ENCODE measurements at places on chromosomes 7 and 10.
A peak's percentile ranks its signal among the peaks of the same experiment; 100 is the strongest.

GRCh38 chr10:56349611-56350010 is 11.4 kb downstream of the ZWINT start:
- no peaks in the 10 kb centered on the region for H3K4me1 ChIP-seq
- no peaks in the 10 kb centered on the region for H3K27me3 ChIP-seq
- H3K27ac ChIP-seq, result no peak overlapping the region
- no peak for DNase-seq
- no peaks in the 10 kb centered on the region for H3K36me3 ChIP-seq

DNA sequence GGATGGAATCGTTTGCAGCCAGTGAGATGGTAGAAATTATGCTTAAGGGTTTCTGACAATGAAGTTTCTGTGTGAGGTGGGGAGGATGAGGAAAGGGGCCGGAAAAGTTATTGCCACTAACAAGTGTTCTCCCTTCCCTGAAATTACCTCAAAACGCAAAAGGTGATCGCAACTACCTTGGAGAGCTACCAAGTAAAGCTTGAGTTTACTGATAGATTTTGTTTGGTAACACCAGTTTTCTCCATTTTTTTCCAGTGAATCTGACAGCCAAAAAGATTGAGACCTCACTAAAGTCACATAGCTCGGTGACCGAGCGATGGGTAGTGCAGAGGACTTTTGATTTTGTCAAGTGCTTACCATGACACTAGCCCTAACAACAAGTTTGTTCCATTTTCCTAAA is 1.6 kb downstream of the SUV39H2 start:
- no peaks in the 10 kb centered on the region for H3K36me3 ChIP-seq
- DNase-seq, result no peak
- no peaks in the 10 kb centered on the region for H3K4me1 ChIP-seq
- peak overlapping the region; percentile 24 for H3K4me3 ChIP-seq

DNA sequence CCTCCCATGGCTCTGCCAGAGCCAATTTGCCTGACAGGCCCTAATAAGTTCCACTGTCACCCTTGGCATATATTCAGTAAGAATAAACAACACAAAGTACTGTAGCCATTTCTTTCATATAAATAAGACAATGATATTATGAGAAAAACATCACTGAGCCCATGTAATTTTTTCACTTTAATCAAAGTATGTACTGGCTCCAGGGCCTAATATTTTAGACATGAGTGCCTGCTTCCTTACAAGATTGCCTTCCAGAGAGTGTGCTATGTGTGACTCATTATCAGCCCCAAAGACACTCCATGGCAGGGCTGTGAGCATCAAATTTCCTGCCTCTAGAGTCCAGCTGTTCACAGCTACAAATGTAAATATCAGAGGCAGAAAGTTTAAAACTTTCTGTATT is 297.6 kb downstream of the LHFPL3 start:
- no peak for DNase-seq
- no peaks in the 10 kb centered on the region for H3K27me3 ChIP-seq
- H3K4me1 ChIP-seq, result no peaks in the 10 kb centered on the region
- H3K36me3 ChIP-seq, result no peaks in the 10 kb centered on the region

- no peak for DNase-seq
- no peak overlapping the region for H3K27ac ChIP-seq
- peaks cover 10% of the 10 kb centered on the region for H3K36me3 ChIP-seq
- H3K4me3 ChIP-seq, result no peak overlapping the region
- peaks cover 7% of the 10 kb centered on the region for H3K4me1 ChIP-seq
Observed at GRCh38 chr7:44216019-44216418, 15.2 kb downstream of the YKT6 start.

GRCh38 chr10:48523212-48523819 is 81.6 kb downstream of the ARHGAP22 start:
- H3K27me3 ChIP-seq, result no peaks in the 10 kb centered on the region
- H3K27ac ChIP-seq, result no peak overlapping the region
- peak overlapping the region; percentile 79 for H3K4me3 ChIP-seq

DNA sequence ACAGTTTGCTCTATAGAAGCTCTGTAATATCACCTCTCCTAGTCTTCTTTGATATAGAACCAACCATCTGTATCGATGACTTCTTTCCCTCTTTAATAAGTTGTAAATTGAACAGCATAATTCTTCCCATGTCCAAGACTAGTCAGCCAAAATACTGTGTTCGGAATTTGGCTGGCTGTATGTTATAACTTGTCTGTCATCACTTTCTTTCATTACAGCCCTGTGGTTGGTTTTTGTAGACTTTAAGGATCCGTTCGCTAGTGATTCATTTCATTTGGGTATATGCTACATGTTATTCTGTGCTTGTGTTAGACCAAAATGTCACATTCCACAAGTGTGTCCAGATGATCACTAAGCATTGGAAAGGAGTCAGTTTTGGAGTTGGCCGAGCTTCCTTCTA is 155.4 kb upstream of the ITGB1 start:
- no peaks in the 10 kb centered on the region for H3K27me3 ChIP-seq
- no peak overlapping the region for H3K27ac ChIP-seq
- no peak for DNase-seq
- H3K4me3 ChIP-seq, result no peak overlapping the region
- no peaks in the 10 kb centered on the region for H3K36me3 ChIP-seq
- no peaks in the 10 kb centered on the region for H3K4me1 ChIP-seq

GRCh38 chr7:139494835-139495579 is 11.5 kb upstream of the KLRG2 start:
- no peak for DNase-seq
- no peaks in the 10 kb centered on the region for H3K4me1 ChIP-seq
- H3K27ac ChIP-seq, result no peak overlapping the region
- H3K36me3 ChIP-seq, result no peaks in the 10 kb centered on the region

GRCh38 chr7:100726996-100727761 is 6.2 kb upstream of the ZAN start:
- H3K36me3 ChIP-seq, result no peaks in the 10 kb centered on the region
- H3K4me3 ChIP-seq, result no peak overlapping the region
- no peaks in the 10 kb centered on the region for H3K4me1 ChIP-seq
- no peak overlapping the region for H3K27ac ChIP-seq
- DNase-seq, result no peak

DNA sequence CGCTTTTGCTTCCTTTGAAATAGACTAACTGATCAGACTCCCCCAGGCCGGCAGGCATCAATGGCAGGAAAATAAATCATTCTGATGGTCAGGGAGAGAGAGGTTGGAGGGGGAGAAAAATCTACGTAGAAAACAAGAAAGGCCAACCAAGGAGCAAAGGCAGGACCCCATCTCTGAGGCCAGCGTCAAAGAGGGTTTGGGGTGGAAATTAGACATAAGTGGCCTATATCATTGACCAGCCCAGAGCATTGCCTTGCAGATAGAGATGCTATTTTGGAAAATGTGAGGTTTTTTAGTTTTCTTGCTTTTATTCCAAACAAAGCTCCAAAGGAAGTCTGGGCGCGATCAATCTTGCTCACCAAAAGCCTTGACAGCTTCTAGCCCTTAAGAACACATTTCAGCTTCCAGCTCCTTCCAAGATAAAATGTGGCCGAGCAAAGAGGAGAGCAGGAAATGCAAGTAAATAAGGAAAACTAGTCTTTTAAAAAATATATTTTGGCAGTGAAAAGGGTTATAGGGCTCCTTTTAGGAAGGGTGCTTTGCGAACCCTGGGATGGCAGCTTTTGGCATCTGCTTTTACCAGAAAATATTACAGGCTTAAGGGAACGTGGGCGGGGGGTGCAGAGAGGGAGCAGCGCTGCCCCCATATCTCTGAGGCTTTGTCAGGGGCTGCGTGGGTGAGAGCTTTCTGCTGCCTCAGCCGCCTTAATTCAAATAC is 2.0 kb upstream of the HOXA2 start:
- no peaks in the 10 kb centered on the region for H3K36me3 ChIP-seq
- DNase-seq, result no peak
- H3K4me1 ChIP-seq, result peaks cover 7% of the 10 kb centered on the region
- no peak overlapping the region for H3K4me3 ChIP-seq
- peaks cover 93% of the 10 kb centered on the region for H3K27me3 ChIP-seq

DNA sequence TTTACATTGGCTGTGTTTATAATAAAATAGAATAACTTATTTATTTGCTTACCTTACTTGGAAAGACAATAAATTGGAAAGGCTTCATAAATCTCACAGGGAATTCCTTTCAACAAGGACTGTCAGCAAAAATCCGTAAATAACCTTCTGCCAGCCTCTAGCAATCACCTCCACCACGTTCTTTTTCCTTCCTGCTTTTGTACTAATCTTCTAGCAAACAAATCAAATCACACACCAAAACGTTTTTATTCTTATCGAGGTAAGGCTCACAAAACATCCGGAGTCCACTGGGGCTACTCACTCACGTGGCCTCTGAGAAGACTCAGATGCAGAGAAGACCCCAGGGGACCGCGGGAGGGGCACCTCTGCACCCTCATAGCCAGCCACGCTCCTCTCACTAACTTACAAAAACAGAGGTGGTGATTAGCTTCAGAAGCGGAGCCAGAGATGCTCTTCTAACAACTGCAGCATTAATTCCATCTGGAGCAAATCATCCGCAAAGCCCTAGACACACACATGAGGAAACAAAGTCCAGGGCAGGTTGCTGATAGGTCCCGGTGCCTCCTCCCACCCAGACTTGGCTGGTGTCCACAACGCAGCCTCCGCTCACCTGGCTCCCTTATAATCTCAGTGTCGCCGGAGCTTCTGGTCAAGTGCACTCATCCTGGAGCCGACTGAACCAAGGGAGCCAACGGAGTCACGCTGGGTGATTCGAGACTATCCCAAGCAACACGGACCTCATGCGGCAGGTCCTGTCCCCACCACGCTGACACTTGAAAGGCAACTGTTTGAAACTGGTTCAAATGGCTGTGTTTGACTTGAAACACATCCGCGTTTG is 22.5 kb downstream of the CTBP2 start:
- no peaks in the 10 kb centered on the region for H3K27me3 ChIP-seq
- H3K36me3 ChIP-seq, result no peaks in the 10 kb centered on the region
- H3K4me3 ChIP-seq, result no peak overlapping the region
- no peak overlapping the region for H3K27ac ChIP-seq
- peaks cover 24% of the 10 kb centered on the region for H3K4me1 ChIP-seq
- DNase-seq, result no peak

- H3K27me3 ChIP-seq, result no peaks in the 10 kb centered on the region
- H3K36me3 ChIP-seq, result no peaks in the 10 kb centered on the region
- H3K4me1 ChIP-seq, result no peaks in the 10 kb centered on the region
- DNase-seq, result no peak
- H3K27ac ChIP-seq, result no peak overlapping the region
- H3K4me3 ChIP-seq, result no peak overlapping the region
Observed at GRCh38 chr10:47354165-47354564, 6.0 kb downstream of the RBP3 start.

GRCh38 chr10:95688648-95689047 is 5.1 kb downstream of the TCTN3 start:
- H3K27ac ChIP-seq, result no peak overlapping the region
- no peaks in the 10 kb centered on the region for H3K4me1 ChIP-seq
- H3K4me3 ChIP-seq, result no peak overlapping the region
- no peaks in the 10 kb centered on the region for H3K27me3 ChIP-seq
- peaks cover 6% of the 10 kb centered on the region for H3K36me3 ChIP-seq

- no peaks in the 10 kb centered on the region for H3K27me3 ChIP-seq
- H3K36me3 ChIP-seq, result no peaks in the 10 kb centered on the region
- no peaks in the 10 kb centered on the region for H3K4me1 ChIP-seq
- H3K27ac ChIP-seq, result no peak overlapping the region
- no peak overlapping the region for H3K4me3 ChIP-seq
- DNase-seq, result no peak
Observed at GRCh38 chr10:81865581-81865980, 9.4 kb upstream of the NRG3 start.

- H3K27ac ChIP-seq, result no peak overlapping the region
- DNase-seq, result no peak
- H3K36me3 ChIP-seq, result no peaks in the 10 kb centered on the region
- no peak overlapping the region for H3K4me3 ChIP-seq
- H3K4me1 ChIP-seq, result no peaks in the 10 kb centered on the region
Observed at GRCh38 chr7:41910940-41911600, 208.2 kb upstream of the INHBA start.

DNA sequence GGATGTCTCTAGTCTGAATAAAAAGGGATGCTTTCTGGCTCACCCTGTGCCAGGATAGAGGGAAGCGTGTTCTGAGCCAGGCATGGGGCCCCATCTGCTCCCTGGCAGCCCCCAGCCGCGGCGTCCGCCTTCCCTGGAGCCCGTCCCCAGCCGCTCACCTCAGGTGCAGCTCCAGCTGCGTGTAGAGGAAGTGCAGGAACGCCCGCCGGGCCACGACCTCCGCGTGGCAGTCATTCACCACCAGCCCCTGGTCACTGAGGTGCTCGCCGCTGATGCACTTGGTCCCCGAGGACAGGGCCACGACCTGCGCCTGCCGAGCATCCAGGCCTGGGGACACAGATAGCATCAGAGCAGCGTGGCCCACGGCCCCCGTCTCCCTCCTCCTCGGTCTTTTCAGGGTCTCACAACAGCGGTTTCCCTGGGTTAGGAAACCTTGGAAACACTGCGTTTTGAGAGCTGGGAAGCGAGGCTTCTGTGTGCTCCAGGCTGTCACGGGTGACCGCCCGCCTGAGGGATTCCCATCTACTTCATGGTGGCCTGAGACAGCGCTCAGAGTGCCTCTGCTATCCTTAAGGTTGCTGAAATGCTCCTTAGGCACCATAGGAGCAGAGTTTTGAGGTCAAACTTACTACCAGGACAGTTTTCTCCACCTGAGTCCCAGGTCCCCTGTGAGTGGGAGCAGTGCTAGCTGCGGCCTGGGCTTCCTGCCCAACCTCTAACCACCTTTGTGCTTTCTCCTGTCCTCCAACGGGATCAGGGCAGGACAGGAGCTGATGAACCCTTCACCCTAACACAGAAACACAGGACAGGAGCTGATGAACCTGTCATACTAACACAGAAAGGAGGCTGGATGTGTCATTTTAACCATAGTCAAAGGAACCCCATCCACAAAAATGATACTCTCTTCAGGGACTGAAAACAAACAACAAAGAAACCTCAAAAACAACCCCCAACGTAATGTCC is 186.1 kb downstream of the WDR37 start:
- DNase-seq, result no peak
- no peaks in the 10 kb centered on the region for H3K36me3 ChIP-seq
- peaks cover 2% of the 10 kb centered on the region for H3K4me1 ChIP-seq
- H3K4me3 ChIP-seq, result no peak overlapping the region
- no peak overlapping the region for H3K27ac ChIP-seq

DNA sequence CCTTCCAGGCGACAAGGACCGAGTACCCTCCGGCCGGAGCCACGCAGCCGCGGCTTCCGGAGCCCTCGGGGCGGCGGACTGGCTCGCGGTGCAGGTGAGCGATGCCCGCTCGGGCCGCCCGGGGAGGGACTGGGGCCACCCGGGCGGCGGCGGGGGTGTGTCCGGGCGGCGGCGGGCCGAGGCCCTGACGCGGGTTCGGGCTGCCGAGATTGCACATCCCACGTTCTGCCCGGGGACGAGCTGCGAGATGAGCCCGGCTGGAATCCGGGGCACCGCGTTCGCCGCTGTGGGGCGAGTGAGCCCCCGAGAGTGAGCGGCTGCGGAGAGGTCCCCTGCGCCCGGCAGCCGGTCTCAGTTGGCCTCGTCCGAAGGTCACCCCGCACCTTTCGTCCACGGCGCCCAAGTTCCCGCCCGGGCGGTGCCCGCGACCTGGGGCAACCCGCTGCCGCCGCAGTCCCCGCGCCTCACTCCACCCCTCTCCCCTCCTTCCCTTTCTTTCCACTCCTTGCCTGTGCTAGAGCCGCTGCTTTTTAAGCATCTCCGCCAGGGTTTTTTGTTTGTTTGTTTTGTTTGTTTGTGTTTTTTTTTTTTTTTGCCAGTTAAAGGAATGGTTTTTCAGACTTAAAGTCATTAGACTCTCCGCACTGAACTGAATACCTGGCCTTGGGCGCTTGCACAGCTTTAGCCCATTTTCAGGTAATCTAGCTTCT is 515 bp downstream of the RALA start:
- H3K27me3 ChIP-seq, result no peaks in the 10 kb centered on the region
- H3K4me3 ChIP-seq, result peak overlapping the region; percentile 56
- H3K4me1 ChIP-seq, result peaks cover 3% of the 10 kb centered on the region
- no peaks in the 10 kb centered on the region for H3K36me3 ChIP-seq

- no peak overlapping the region for H3K4me3 ChIP-seq
- H3K36me3 ChIP-seq, result no peaks in the 10 kb centered on the region
- no peak overlapping the region for H3K27ac ChIP-seq
- DNase-seq, result no peak
- no peaks in the 10 kb centered on the region for H3K27me3 ChIP-seq
Observed at GRCh38 chr7:28145090-28145626, 35.4 kb downstream of the JAZF1 start.

All from iPS DF 6.9 (cell line).